Activated CD4-positive, alpha-beta T cell treated with anti-CD3 and anti-CD28 coated beads, Interleukin-10, Interleukin-2, amounts not matched to agents 100 ng/mL and 50 ng/mL, durations not matched to agents 16 hours and 8 hours (primary cell): ENCODE measurements at places on chromosomes 2 and 18.

GRCh38 chr2:15471606-15472005 is 89.5 kb downstream of the NBAS start:
- DNase-seq: no peak

DNA sequence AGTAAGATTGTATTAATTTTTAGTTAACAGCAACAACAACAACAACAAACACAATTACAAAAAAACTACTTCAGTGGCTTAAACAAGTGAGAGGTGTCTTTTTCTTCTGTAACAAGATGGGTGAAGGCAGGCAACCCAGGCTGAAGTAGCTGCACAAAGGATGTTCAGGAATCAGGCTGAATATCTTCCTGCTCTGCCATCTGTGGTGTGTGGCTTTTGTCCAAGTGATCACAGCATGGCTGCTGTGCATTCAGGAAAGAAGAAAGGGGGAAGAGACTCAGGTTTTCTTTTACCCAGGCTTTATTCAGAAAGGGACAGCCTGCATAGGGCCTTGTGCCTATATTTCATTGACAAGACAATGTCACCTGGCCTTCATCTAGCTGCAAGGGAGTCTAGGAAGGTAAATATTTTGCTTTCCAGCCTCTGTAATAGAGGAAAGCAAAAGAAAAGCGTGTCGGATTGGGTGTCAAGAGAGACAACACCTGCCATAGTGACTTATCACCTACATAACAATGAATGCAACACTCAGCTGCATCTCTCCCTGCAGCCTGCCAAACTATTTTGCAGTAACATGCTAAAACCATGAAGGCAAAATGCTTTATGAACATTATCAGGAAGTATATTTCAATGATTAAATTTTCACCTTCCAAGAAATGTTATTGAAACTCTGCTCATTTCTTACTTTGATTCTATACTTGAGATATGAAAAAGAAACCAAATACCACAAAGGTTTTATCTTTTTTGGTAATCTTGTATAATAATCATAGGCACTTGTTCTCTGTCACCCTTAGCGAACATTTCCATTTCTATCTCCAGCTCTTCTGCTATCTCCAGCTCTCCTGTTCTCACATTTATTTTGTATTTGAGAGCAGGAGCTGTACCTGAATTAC is 14.6 kb downstream of the G6PC2 start:
- DNase-seq: peak; percentile 31

DNA sequence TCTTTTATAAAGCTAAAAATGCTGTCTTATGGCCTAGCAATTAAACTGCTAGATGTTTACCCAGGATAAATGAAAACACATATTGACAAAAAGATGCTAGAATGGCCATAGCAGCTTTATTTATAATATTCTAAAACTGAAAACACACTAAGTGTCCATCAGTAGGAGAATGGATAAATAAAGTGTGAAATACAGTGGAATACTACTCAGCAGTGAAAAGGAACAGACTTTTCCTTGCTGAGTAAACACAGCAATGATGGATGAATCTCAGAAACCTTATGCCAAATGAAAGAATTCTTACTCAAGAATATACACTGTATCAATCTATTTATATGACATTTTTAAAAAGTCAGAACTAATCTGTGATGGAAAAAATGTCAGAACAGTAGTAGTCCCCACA is 33.2 kb downstream of the DDX1 start:
- no peak for DNase-seq

DNA sequence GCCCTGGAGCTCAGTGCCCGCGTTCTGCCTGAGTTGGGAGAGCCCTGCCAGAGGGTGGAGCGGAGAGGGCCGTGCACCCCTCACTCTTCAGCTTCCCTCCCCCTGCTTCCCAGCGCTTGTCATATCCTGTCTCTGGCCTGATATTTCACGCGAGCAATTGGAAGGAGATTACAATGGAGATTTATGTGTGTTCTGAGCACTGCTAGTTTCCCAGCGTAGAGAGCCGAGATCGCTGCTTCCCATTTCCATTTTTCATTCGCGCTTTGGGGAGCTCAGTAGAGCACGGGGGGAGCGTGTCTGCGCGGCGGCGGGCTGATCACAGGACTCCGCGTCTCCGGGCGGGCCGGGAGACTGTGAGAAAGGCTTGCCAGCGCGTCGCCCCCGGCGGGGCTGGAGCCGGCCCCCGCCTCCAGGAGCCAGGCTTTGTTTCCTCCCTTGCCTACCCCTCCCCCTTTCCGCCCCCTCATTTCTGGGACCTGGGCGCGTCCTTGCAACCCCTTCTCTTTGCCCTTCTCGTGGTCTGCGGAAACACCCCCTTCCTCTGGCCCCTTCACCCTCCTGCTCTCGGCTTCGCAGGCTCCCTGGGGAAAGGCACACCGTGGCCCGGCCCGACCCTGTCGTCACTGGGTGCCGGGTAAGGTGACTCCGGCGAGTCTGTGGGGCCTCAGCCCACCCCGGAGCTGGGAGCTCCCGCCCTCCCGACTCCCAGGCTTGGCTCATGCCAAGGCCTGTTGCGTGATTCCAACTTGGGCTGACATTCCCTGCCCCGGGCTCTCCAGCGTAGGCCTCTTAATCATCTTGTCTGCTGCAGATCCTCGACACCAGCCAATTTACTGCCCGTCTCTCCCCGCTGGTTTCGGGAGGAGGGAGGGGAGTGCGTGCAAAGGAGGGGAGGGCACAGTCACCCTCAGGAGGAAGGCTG is 5.8 kb downstream of the DLX2 start:
- DNase-seq: no peak

GRCh38 chr2:146632707-146633106 is 1212.1 kb upstream of the ACVR2A start:
- DNase-seq: no peak

GRCh38 chr2:69464575-69464974 is 27.3 kb upstream of the NFU1 start:
- DNase-seq: no peak

GRCh38 chr2:236289766-236290462 is 25.7 kb upstream of the ASB18 start:
- DNase-seq: no peak

DNA sequence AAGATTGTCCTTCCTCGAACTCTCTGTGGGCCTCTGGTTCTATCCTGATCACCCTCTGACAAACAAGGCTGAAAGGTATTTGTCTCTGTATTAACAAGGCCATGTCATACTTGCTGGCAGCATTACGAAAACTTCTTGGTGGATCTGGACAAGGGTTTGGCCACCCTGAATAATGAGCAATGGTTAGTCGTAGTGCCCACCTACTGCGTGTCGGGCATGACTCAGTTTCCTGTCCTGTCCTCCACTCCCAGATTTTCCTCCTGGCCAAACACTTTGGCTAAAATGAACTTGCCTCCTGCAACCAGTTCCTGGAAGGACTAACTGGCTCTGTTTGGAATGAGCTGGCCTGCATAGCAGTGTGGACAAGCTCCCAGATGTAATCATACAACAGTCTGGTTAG is 198.5 kb upstream of the SMIM21 start:
- DNase-seq: no peak

- no peak for DNase-seq
These were observed 261.9 kb downstream of the DYSF start for GRCh38 chr2:71715241-71715750.

DNA sequence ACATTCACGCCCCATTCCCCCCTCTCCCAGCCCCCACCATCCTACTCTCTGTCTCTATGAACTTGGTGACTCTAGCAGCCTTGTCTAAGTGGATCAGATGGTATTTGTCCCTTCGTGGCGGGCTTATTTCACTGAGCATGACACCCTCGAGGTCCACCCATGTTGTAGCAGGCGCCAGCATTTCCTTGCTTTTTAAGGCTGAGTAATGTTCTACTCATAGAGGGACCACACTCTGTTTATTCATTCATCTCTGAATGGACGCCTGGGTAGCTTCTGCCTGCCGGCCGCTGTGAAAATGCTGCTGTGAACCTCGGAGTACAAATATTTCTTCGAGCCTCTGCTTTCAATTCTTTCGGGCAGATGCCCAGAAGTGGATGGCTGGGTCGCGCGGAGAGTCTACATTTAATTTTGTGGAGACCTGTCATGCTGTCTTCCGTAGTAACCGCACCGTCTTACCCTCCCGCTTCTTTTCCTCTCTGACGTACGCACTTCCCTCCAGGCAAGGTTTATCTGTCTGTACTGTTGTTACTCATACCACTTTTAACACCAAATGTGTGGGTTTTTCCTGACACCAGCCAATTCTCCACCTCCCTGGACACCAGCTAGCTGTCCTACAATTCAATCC is 5.6 kb downstream of the CROCC2 start:
- no peak for DNase-seq

GRCh38 chr18:33729556-33729955 is 151.5 kb downstream of the ASXL3 start:
- peak; percentile 1 for DNase-seq

DNA sequence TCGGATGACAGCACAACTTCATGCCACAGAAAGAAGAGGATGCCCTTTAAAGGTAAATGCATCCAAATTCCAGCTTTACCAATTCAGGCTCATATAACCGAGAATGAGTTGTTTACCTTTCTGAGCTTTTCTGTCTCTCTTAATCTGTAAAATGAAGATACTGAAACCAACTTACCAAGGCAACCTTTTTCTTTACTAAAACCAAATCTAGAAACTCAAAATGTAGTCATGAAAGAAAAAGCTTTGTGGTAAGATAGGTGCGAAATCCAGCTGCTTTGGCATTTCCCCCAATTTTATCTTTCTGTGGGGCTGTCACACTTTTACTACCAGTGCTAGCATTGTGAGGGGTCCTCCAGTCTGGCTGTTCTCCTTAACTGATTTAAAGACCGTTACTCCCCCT is 240.4 kb downstream of the IKZF2 start:
- peak; percentile 11 for DNase-seq

GRCh38 chr2:39470580-39470979 is 33.5 kb upstream of the MAP4K3 start:
- DNase-seq: no peak
